ENCODE measurements at places on chromosomes 5 and 9. TPM values are rescaled to one million over a fixed set of nuclear protein-coding genes. Genes with fewer than 3 reads are reported as not detected.

DNA sequence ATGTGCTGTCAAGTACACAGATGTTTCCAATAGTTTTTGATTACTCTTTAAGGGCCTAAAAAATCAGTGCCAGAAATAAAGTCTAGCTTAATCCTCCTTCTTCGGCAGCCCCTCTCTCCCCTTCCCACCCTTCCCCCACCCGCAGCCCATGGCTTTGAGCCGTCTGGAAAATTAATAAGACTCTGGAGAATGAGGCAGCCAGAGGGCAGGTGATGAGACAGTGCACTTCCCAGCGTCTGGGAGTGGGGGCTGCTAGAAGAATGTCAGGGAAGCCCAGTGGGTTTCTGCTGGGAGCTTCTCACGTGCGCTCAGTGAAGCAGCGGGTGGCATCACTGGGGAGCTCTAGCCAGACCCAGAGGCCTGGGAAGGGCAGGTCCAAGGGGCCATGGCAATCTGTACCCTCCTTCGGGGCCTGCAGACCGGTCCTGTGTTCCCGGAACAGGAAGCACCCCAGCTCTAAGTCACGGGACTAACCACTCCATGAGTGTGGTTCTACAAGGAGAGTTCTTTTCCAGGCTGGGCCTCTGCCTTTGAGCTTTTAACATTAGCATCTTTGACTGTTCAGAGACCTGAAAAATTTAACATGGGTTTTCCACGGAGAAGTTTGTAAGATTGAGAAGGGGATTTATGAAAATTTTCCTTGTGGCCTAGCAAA lies 164.8 kb upstream of the OTULINL start:
- DNase-seq: no peak

- no peak for DNase-seq
These were observed 1.8 kb upstream of the KLF4 start for GRCh38 chr9:107491081-107492053.

- no peak for DNase-seq
These were observed 173.0 kb downstream of the HINT1 start for GRCh38 chr5:130992095-130992494.

DNA sequence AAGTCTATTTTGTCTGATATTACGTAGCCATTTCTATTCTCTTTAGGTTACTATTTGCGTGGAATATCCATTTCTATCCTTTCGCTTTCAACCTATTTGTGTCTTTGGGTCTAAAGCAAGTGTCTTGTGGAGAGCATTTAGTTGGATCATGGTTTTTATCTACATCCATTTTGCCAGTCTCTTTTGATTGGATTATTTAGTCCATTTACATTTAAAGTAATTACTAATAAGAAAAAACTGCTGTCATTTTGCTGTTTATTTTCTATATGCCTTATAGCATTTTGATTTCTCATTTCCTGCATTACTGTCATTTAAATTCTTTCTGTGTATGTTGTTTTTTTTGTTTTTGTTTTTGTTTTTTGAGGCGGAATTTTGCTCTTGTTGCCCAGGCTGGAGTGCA lies 26.0 kb upstream of the UBQLN1 start:
- no peak for DNase-seq

GRCh38 chr5:8135742-8136141 lies 266.8 kb downstream of the MTRR start:
- DNase-seq: no peak

- no peak for DNase-seq
These were observed 3.0 kb upstream of the SRA1 start for GRCh38 chr5:140560227-140560626.

GRCh38 chr5:141919218-141920119 lies 4.2 kb upstream of the DELE1 start:
- DNase-seq: no peak

GRCh38 chr5:44885903-44886302 lies 77.2 kb downstream of the MRPS30 start:
- DNase-seq: no peak

DNA sequence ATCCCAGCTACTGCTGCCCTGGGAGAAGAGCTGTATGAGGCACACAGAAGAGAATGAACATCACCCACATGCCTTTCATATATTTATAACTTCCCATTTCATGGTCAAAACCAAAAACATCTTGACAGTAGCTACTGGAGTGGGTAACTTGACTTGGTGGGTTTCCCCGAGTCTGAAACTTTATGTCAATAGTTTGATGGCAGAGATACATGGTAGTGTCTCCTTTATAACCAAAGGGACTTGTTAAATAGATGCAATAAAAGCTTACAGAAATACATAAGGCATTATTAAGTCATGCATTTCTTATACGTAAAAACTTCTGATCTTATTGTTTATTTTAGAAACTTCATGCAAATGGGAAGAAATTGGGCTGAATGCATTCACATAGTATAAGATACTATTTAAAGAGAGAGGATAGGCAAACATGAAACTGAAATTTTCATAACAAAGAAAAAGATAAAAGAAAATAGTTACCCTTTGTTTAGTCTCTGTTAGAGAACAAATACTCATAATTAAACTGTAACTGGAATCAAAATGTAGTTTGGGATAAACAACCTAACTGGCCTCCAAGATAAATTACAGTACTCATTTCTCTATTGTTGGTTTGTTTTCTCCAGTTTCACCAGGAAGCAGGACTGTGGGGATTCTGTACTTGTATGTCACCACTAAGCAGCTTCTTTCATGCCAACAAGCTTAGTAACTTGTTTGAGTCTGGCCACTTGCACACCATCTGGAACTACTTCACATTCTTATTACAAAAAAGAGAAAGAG lies 459.3 kb upstream of the MEF2C start:
- no peak for DNase-seq

DNA sequence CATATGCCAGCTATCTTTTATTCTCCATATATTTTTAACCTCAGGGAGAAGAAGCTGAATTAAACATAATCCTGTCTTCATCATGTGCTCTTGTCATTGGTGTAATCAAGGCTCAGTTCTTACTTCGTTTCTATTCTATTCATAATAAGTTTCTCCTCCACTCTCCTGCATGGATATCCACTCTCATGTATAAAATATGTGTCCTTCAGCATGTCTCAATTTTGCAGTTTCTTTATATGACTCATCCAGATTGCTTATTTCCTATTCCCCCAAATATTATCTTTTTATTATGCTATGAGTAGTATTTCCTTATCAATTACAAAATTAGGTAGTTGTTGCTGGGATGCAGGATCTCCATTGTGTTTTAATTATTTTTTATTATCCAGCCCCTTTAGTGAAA lies 643.7 kb upstream of the ACO1 start:
- no peak for DNase-seq

The SH3RF2 gene
- total RNA-seq: 106 TPM

The NOXA1 gene
- 36.7 TPM for total RNA-seq

The CCL27 gene
- not detected for total RNA-seq
